Testis (tissue), 5 donors: ENCODE measurements at places on chromosomes 7 and 10. TPM values are rescaled to one million over a fixed set of nuclear protein-coding genes. Genes with fewer than 3 reads are reported as not detected.

DNA sequence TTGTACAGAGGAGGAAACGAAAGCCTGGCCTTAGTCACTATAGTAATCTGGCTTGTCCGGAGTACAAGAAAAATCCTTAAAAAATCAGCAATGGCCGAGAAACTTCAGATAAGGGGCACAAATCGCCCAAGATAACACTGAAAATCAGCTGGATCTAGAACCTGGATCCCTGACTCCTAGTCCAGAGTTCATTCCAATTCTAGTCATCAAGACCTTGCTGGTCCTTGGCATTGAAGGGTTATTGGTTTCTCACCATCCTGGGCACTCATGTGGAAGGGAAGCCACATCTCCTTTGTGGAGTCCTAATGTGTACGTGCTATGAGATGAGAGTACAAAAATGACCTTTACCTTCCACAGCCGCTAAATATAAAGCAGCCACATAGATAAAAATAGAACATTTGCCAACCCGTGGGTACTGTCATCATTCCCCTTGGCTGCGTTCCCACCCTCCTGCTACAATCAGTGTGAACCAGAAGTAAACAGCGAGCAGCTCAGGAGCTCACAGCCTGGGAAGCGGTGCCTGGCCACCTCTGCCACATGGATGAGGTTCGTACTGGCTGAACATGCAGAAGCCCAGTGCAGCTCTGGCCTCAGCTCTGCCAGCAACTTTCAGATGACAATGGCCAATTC lies 116.0 kb upstream of the PDLIM1 start:
- no peaks in the 10 kb centered on the region for H3K36me3 ChIP-seq
- peaks cover 5% of the 10 kb centered on the region for H3K4me1 ChIP-seq
- H3K4me3 ChIP-seq, result no peak overlapping the region
- no peak overlapping the region for H3K27ac ChIP-seq
- peak; percentile 73 for DNase-seq
- no peaks in the 10 kb centered on the region for H3K27me3 ChIP-seq

GRCh38 chr10:43939939-43940820 lies 291.5 kb upstream of the ZNF32 start:
- H3K27me3 ChIP-seq, result no peaks in the 10 kb centered on the region
- H3K4me3 ChIP-seq, result no peak overlapping the region
- no peaks in the 10 kb centered on the region for H3K4me1 ChIP-seq
- no peaks in the 10 kb centered on the region for H3K36me3 ChIP-seq
- DNase-seq, result no peak
- no peak overlapping the region for H3K27ac ChIP-seq

- no peak overlapping the region for H3K27ac ChIP-seq
- H3K36me3 ChIP-seq, result no peaks in the 10 kb centered on the region
- H3K4me3 ChIP-seq, result no peak overlapping the region
- DNase-seq, result no peak
- H3K4me1 ChIP-seq, result no peaks in the 10 kb centered on the region
Measured at GRCh38 chr10:72821606-72822005, 71.9 kb upstream of the OIT3 start.

DNA sequence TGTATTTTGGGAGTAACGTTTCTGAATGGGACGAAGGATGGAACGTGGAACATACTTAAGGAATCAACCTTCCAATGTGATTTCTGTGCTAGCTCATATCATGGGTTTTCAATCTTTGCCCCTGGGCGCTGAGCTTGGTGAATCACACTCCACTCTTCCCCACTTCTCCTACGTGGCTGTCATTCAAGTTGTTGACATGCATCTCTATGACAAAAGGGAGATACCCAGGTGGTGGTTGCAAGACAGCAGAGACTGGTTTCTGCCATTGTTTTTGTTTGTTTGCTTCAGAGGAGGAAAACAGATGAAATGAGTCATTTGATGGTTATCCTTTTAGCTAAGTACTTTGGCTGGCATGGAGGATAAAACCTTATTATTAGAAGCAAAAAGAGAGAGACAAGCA lies 573.9 kb downstream of the GATA3 start:
- H3K4me1 ChIP-seq, result no peaks in the 10 kb centered on the region
- no peaks in the 10 kb centered on the region for H3K36me3 ChIP-seq
- no peak overlapping the region for H3K27ac ChIP-seq
- no peak for DNase-seq
- no peaks in the 10 kb centered on the region for H3K27me3 ChIP-seq

DNA sequence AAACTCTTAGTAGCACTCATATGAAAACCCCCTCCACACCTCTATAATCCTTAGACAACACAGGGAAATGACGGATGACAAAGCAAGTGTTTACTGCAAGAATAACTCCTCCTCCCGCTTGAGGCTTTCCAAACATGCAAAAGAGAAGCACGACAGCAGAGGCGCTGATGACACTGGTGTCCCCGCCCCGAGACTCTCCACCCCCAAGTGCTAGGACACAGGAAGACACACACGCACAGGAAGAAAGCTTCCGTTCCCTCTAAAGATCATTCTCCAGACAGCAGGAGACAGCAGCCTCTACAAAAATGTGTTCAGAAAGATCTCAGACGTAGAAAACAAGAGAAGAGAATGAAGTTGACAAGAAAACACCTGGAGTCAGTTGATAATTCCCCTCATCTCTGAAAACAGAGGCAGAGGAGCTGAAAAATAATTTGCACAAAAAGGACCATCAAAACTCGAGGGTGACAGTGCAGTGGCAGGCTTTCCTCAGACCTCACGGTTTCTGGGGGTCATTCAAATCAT lies 90.2 kb downstream of the DLG5 start:
- H3K4me1 ChIP-seq, result peaks cover 9% of the 10 kb centered on the region
- no peak overlapping the region for H3K4me3 ChIP-seq
- H3K27me3 ChIP-seq, result no peaks in the 10 kb centered on the region
- no peaks in the 10 kb centered on the region for H3K36me3 ChIP-seq

DNA sequence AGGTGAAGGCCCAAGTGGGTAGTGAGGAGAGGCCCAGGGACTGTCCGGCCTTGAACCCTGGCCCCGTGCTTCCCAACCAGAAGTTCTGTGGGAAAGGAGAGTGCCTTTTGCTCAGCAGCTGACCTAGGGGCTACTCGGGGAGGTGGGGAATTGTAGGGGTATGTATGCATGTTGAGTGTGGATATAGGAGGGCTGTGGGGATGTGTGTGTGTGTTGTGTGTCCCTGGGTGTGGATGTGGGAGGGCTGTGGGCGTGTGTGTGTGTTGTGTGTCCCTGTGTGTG lies 12.2 kb downstream of the EPHB6 start:
- DNase-seq, result no peak
- H3K4me1 ChIP-seq, result no peaks in the 10 kb centered on the region
- H3K27me3 ChIP-seq, result no peaks in the 10 kb centered on the region
- H3K27ac ChIP-seq, result no peak overlapping the region

DNA sequence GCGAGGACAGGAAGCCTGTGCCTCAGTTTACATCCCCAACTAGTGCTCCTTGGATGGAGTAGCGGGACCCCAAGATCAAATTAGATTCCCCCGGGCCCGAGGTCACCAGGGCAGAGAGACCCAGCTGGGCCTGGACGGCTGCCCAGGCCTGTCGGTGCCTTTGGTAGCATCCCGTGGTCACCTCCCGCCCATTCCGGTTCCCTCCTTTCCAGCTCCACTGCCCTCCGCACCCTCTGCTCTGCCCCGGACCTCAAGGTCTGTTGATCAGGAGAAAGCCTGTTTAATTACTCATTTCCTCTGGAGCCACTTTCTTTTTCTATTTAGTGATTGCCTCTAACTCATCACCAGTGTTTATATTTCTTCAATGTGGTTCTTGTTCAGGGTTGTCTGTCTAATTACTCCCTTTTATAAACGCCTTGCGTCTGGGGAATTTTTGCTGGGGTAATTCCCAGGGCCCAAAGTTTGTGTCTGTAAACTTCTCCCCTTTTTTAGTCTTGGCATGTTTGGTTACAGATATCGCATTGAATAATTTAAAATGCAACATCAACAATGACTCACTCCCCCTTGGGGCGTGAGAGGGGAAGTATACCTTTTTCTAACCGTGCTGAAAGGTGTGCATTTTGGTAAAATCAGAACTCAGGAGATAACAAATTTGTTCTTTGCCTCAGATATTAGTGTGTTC lies 1.9 kb downstream of the FOXK1 start:
- DNase-seq, result peak; percentile 69
- H3K27ac ChIP-seq, result peak overlapping the region; percentile 92
- H3K4me1 ChIP-seq, result peaks cover 16% of the 10 kb centered on the region
- H3K4me3 ChIP-seq, result peak overlapping the region; percentile 93
- H3K27me3 ChIP-seq, result no peaks in the 10 kb centered on the region
- no peaks in the 10 kb centered on the region for H3K36me3 ChIP-seq

DNA sequence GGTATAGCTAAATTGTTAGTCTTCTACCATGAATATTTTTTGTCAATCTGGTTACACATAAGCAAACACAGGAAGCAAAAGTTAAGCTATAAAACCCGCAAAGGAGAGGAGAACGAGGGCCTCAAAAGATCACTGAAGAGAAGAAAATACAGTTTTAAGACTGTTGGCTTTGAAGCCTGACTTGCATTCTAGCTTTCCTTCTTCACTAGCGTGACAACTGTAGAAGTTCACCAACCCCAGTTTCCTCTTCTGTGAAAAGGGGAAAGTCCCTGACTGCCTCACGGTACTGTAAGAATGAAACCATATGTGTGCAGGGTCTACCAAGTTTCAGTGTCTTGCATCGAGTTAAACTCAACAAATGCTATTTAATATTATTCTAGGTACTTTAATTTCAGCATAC lies 7.5 kb upstream of the LRRN3 start:
- H3K4me3 ChIP-seq, result no peak overlapping the region
- no peak overlapping the region for H3K27ac ChIP-seq
- H3K36me3 ChIP-seq, result no peaks in the 10 kb centered on the region
- no peaks in the 10 kb centered on the region for H3K27me3 ChIP-seq

- H3K4me1 ChIP-seq, result peaks cover 8% of the 10 kb centered on the region
- H3K4me3 ChIP-seq, result peak overlapping the region; percentile 60
- DNase-seq, result peak; percentile 72
- H3K36me3 ChIP-seq, result no peaks in the 10 kb centered on the region
- H3K27ac ChIP-seq, result no peak overlapping the region
Measured at GRCh38 chr7:129824291-129825208, 128.2 kb downstream of the UBE2H start.

- H3K4me3 ChIP-seq, result no peak overlapping the region
- DNase-seq, result no peak
- H3K36me3 ChIP-seq, result no peaks in the 10 kb centered on the region
- H3K4me1 ChIP-seq, result no peaks in the 10 kb centered on the region
Measured at GRCh38 chr10:1434202-1434601, 303.1 kb downstream of the ADARB2 start.

- no peaks in the 10 kb centered on the region for H3K36me3 ChIP-seq
- H3K27me3 ChIP-seq, result no peaks in the 10 kb centered on the region
- H3K4me3 ChIP-seq, result no peak overlapping the region
- no peak overlapping the region for H3K27ac ChIP-seq
Measured at GRCh38 chr7:116809636-116810266, 52.6 kb upstream of the CAPZA2 start.

DNA sequence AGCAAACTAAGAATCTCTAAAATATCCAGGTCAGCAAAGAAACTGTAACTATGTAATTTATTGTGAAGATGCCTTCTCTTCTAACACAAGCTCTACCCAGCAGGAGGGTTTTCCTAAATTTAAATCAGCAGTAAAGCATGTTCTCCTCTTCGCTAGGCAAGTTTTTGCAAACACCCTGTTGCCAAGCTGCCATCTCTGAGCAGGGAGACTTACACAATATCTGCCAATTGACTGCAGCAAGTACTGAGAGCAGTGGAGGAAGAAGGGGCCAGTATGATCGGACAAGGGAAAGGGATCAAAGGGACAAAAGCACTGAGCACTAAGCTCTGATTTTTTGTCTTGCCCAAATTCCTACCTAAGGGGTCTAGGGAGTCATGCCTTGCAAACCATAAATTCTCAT lies 16.0 kb upstream of the LANCL2 start:
- H3K36me3 ChIP-seq, result no peaks in the 10 kb centered on the region
- H3K27me3 ChIP-seq, result no peaks in the 10 kb centered on the region
- no peak for DNase-seq
- no peak overlapping the region for H3K27ac ChIP-seq
- peaks cover 5% of the 10 kb centered on the region for H3K4me1 ChIP-seq
- H3K4me3 ChIP-seq, result no peak overlapping the region

DNA sequence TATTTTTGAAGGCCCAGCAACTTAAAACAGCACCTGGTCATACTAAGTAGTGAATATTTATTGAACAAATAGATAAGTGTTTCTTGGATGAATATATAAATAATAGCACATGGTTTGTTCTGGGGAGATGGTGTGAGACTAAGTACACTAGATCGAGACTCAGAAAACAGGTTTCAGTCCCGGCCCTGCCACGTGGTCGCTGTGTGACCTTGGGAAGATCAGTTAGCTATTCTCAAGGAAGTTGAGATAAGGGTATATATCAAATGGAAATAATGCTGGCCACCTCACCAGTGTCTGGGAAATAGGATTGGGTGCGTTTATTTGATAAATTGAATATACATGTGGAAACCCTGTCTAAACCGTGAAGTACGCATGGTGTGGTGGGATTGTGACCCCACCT lies 354.6 kb downstream of the SDK1 start:
- no peaks in the 10 kb centered on the region for H3K36me3 ChIP-seq
- H3K27me3 ChIP-seq, result no peaks in the 10 kb centered on the region
- H3K4me1 ChIP-seq, result no peaks in the 10 kb centered on the region
- H3K27ac ChIP-seq, result no peak overlapping the region
- no peak for DNase-seq

DNA sequence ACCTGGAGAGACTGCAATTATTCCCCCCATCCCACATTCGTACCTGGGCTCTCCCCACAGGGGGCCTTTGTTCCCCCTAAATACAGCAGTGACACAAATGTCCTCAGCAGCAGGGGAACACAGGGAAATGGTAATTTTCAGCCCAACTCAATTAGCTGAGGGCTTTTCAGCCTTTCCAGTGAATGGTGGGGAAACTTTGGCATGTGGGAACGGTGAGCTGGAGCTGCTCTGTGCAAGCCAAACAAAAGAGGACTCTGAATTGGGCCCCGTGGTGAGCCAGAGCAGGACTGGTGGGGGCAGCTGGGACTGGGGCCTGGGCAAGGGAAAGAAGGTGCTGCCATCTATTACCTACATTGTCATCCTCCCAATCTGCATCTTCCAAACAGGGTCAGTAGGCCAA lies 51.0 kb downstream of the FBXW4 start:
- H3K27me3 ChIP-seq, result no peaks in the 10 kb centered on the region
- no peaks in the 10 kb centered on the region for H3K36me3 ChIP-seq

GRCh38 chr7:81007051-81007450 lies 88.2 kb upstream of the SEMA3C start:
- H3K27me3 ChIP-seq, result no peaks in the 10 kb centered on the region
- DNase-seq, result no peak
- H3K27ac ChIP-seq, result no peak overlapping the region
- no peak overlapping the region for H3K4me3 ChIP-seq
- no peaks in the 10 kb centered on the region for H3K4me1 ChIP-seq

- H3K27ac ChIP-seq, result no peak overlapping the region
- no peaks in the 10 kb centered on the region for H3K27me3 ChIP-seq
- no peaks in the 10 kb centered on the region for H3K4me1 ChIP-seq
- H3K4me3 ChIP-seq, result no peak overlapping the region
- DNase-seq, result no peak
Measured at GRCh38 chr7:142181966-142182365, 70.4 kb downstream of the MGAM2 start.

GRCh38 chr7:107551936-107552335 lies 11.8 kb downstream of the COG5 start:
- no peak overlapping the region for H3K27ac ChIP-seq
- no peaks in the 10 kb centered on the region for H3K27me3 ChIP-seq
- no peak for DNase-seq

GRCh38 chr7:100604976-100605911 lies 3.1 kb downstream of the PCOLCE start:
- H3K27me3 ChIP-seq, result no peaks in the 10 kb centered on the region
- DNase-seq, result no peak
- H3K36me3 ChIP-seq, result no peaks in the 10 kb centered on the region
- H3K4me1 ChIP-seq, result peaks cover 30% of the 10 kb centered on the region
- H3K4me3 ChIP-seq, result peak overlapping the region; percentile 62
- H3K27ac ChIP-seq, result peak overlapping the region; percentile 79

Gene AKR1C1
- total RNA-seq, result 23.2 TPM

Gene NRCAM
- 7.6 TPM for total RNA-seq

Gene RBM33
- total RNA-seq, result 104 TPM

Gene ATP5F1C
- total RNA-seq, result 246 TPM

Gene ACBD7
- 7.7 TPM for total RNA-seq

Gene RELN
- total RNA-seq, result 5.8 TPM
